ENCODE measurements at places on chromosomes 6 and 20.
A peak's percentile ranks its signal among the peaks of the same experiment; 100 is the strongest.

GRCh38 chr6:131761060-131761761, 46.6 kb upstream of the ENPP1 start:
- DNase-seq = peak; percentile 87

DNA sequence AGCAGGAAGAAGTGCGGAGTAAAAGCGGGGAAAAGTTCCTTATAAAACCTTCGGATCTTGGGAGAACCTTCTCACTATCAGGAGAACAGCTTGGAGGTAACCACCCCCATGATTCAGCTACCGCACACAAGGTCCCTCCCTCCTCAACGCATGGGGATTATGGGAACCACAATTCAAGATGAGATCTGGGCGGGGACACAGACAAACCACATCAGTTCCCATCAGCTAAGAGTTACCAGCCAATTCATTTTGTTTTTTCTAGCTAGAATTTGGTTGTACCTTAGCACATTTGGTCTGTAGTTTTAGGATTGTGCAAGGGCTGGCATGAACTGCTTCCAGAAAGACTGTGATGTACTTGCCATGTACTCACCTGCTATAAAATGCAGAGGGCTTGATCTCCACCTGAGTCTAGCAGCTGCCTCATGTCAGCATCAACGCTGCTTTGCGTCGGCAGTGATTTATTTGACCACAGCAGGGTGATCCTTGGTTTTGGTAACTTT, 94.7 kb upstream of the SLC2A12 start:
- DNase-seq = no peak

DNA sequence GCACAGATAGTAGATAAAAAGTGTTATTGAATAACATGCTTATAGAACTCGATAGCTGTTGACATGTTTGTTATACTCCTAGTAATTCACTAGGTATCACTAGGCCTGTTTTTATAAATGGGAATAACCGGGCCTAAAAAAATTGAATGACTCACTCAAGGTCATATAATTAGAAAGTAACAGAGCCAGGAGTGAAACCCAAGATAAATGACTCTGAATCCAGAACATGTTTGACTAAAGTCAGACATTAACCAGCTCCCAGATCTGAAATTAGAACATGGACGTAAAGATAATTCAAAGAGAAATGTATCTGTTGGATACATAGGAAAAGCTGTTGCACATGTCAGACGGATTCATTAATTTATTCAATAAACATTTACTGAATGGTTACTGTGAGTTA, 26.9 kb downstream of the RGS17 start:
- DNase-seq = peak; percentile 44

GRCh38 chr6:69917834-69918233, 51.5 kb downstream of the COL19A1 start:
- peak; percentile 87 for DNase-seq

- no peak for DNase-seq
These were observed at the start of gene GPSM3 for GRCh38 chr6:32192608-32193039. GPSM3 (minus strand) TSS chr6:32192643; CDS start chr6:32192513, 130 bp downstream.

DNA sequence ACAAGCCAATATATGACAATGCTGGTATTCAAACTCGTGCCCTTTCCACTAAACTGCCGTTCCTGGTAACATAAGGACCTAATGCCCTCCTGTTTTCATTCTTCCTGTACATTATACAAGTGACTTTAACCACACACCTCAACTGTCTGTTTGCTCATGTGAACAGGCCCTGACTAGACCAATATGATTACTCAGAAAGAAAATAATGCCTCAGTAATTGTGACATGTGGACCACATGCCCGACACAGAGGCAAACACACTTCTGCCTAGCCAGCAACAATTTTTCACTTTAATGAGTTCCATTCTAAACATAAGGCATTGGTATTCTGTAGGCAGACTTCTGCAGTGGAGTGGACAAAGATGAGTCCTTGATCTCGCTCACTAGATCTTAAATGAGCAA, 30.0 kb downstream of the SLC22A16 start:
- no peak for DNase-seq
